ENCODE measurements at places on chromosomes 6 and 20. TPM values are rescaled to one million over a fixed set of nuclear protein-coding genes. Genes with fewer than 3 reads are reported as not detected.

RNF217 gene
- 33.3 TPM for total RNA-seq

TRIM40 gene
- total RNA-seq, result not detected

PTCRA gene
- total RNA-seq, result not detected

PAX1 gene
- not detected for total RNA-seq

GID8 gene
- 31.5 TPM for total RNA-seq

ZKSCAN3 gene
- total RNA-seq, result 8.2 TPM

DNA sequence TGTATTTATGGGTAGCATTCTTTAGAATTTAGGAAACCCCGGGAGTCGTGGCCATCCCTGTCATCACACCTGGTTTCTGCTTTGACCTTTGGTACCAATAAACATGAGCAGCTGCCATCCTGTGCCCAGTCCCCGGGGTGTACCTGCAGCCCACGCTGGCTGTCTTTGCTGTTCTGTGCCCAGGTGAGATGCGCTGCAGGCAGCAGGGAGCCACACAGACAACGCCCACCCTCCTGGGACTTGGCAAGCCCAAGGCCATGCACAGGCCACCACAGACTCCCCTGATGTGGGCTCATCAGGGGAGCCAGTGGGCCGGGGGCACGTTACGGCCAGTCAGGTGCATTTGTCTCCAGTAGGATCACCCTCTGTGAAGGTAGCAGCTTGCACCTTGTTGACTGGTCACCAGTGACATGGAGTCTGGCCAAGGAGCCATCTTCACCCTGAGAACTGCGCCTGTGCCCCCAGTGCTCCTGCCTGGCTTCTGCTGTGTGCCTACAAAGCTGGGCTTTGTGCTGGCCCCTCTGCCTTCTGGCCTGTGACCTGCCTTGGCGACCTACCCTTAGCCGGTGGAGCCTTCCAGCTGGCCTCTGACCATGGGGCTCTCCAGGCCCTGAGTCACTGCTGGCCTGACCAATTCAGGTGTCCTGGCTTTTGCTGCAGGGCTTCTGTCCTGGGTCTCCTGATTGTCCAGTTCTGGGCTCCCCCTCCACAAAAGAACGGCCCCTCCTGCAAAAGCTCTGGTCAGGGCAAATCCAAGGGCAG is 14.2 kb upstream of the UNC93A start:
- H3K27ac ChIP-seq, result no peak overlapping the region
- no peak for DNase-seq
- H3K36me3 ChIP-seq, result no peaks in the 10 kb centered on the region
- no peaks in the 10 kb centered on the region for H3K4me1 ChIP-seq
- H3K4me3 ChIP-seq, result no peak overlapping the region
- H3K27me3 ChIP-seq, result no peaks in the 10 kb centered on the region

DNA sequence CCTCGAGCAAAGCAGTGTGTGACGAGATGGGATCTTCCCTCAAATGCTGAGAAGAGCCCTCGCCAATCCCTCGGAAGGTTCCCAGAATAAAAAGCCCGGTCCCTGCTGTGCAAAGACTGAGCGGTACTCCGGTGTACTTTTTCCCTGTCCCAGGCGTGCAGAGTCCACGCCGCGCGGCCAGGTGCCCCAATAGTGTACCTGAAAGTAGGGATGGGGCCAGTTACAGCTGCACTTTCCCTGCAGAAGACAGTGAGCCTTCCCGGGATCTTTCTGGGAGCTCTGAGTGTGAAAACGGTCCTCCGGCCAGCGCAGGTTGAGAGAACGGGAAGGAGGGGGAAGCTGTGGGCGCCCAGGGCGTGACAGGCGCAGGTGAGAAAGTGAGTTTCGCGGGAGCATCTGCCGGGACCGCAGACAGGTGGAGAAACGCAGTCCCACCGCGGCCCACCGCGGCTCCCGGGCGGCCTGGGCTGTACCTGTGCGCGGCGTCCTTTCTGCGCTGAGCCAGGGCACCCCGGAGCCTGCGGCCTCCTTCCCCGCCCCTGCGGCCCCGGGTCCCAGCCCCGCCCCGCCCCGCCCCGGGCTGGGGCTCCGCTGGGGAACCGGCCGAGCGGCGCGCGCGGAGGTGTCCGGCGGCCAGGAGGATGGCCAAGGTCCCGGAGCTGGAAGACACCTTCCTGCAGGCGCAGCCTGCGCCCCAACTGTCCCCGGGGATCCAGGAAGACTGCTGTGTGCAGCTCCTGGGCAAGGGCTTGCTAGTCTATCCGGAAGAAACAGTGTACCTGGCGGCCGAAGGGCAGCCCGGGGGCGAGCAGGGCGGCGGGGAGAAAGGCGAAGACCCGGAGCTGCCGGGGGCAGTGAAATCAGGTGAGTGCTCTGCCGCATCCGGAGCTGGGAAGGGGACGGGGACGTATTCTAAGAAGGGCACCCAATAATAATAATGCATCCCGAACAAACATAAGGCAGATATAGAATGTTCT is at the start of gene RFX6:
RFX6 (plus strand) TSS at position 608 of the 977 bp plus-strand sequence; CDS start at position 642, 34 bp downstream.
- H3K27me3 ChIP-seq, result no peaks in the 10 kb centered on the region
- peaks cover 7% of the 10 kb centered on the region for H3K4me1 ChIP-seq
- no peak within 1 kb of the TSS for H3K27ac ChIP-seq

DNA sequence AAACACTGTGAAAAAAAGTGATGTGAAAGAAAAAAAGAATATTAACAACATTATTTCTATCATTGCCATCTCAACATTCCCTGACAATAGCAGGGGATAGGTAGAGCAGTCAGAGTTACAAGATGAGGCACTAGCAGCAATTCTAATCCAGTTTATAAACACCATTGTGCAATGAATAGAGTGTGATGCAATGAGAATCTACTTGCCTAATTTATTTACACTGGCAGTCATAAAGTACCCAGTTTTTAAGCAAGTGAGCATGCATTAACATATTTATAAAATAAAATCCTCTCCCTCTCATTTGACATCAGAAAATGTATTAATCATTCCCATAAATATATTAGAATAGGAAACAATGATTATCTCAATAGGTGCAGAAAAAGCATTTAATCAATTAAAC is 2.5 kb upstream of the MANEA start:
- no peaks in the 10 kb centered on the region for H3K27me3 ChIP-seq
- DNase-seq, result no peak
- no peak overlapping the region for H3K27ac ChIP-seq
- H3K36me3 ChIP-seq, result no peaks in the 10 kb centered on the region

DNA sequence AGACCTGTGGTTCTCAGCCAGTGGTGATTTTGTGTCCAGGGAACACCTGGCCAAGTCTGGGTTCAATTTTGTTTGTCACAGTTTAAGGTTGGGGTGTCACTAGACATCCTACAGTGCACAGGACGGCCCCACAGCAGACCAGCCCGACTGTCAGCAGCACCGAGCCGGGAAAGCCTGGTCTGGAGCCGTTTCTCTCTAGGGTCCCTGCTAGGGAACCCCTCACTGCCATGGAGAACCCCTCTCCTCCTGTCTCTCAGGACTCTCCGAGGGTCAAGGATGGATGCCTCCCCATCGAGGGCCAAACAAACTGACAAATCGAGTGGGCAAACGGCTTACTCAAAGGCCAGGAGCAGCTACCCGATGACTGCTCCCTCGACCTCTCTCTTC is 15.8 kb upstream of the STX16 start:
- H3K4me1 ChIP-seq, result peaks cover 11% of the 10 kb centered on the region
- no peak overlapping the region for H3K27ac ChIP-seq
- no peak for DNase-seq
- H3K36me3 ChIP-seq, result no peaks in the 10 kb centered on the region
- H3K4me3 ChIP-seq, result no peak overlapping the region

- H3K27me3 ChIP-seq, result no peaks in the 10 kb centered on the region
- no peaks in the 10 kb centered on the region for H3K36me3 ChIP-seq
- DNase-seq, result no peak
- no peaks in the 10 kb centered on the region for H3K4me1 ChIP-seq
- H3K27ac ChIP-seq, result no peak overlapping the region
These were observed 33.3 kb upstream of the SLC22A16 start for GRCh38 chr6:110509617-110510241.

- no peak for DNase-seq
- H3K4me3 ChIP-seq, result no peak overlapping the region
- H3K36me3 ChIP-seq, result no peaks in the 10 kb centered on the region
- no peaks in the 10 kb centered on the region for H3K4me1 ChIP-seq
- no peaks in the 10 kb centered on the region for H3K27me3 ChIP-seq
These were observed 769.9 kb downstream of the QKI start for GRCh38 chr6:164184410-164184809.

GRCh38 chr6:169097381-169097959 is 156.2 kb downstream of the THBS2 start:
- no peak for DNase-seq
- no peaks in the 10 kb centered on the region for H3K27me3 ChIP-seq
- no peak overlapping the region for H3K4me3 ChIP-seq
- H3K27ac ChIP-seq, result no peak overlapping the region

DNA sequence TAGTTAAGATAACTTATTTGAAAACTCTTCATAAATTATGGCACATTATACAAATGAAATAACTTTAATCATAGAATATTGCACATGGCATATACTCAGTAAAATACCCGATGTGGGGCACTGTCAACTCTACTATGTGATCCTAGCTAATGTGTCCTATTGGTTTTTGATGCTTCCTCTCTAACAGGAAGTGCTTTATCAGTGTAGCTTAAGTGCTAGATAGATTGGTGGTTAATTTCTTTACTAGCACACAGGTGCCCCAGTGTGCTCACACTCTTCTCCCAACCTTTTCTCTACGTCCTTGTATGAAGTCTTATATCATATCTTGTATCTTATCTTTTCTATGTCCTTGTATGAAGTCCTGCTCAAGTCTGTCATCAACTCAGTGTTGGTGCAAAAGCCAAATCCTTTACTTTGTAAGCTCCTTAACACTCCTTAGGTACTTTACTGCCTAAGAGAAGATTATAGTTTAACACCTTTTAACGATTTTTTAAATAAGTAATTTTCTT is 358.9 kb downstream of the CENPW start:
- no peaks in the 10 kb centered on the region for H3K27me3 ChIP-seq
- H3K4me3 ChIP-seq, result no peak overlapping the region
- H3K36me3 ChIP-seq, result no peaks in the 10 kb centered on the region
- no peak overlapping the region for H3K27ac ChIP-seq
- DNase-seq, result no peak

DNA sequence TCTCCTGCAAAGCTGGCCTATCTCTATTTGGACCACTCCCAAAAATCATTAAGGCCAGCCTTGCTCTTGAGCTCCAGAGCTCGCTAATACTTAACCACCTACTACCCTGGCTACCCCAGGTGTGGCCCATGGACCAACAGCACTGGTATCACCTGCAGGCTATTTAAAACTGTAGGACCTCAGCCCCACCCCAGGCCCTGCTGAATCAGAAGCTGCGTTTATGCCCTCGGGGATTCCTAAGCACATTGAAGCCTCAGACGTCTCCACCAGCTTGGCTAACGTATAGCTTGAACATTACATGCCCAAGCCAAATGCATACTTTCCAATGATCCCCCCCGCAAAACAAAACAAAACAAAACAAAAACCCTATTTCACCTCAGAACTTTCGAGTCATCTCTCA is 19.7 kb upstream of the SPAG4 start:
- no peaks in the 10 kb centered on the region for H3K4me1 ChIP-seq
- DNase-seq, result no peak
- no peak overlapping the region for H3K27ac ChIP-seq
- no peaks in the 10 kb centered on the region for H3K36me3 ChIP-seq

DNA sequence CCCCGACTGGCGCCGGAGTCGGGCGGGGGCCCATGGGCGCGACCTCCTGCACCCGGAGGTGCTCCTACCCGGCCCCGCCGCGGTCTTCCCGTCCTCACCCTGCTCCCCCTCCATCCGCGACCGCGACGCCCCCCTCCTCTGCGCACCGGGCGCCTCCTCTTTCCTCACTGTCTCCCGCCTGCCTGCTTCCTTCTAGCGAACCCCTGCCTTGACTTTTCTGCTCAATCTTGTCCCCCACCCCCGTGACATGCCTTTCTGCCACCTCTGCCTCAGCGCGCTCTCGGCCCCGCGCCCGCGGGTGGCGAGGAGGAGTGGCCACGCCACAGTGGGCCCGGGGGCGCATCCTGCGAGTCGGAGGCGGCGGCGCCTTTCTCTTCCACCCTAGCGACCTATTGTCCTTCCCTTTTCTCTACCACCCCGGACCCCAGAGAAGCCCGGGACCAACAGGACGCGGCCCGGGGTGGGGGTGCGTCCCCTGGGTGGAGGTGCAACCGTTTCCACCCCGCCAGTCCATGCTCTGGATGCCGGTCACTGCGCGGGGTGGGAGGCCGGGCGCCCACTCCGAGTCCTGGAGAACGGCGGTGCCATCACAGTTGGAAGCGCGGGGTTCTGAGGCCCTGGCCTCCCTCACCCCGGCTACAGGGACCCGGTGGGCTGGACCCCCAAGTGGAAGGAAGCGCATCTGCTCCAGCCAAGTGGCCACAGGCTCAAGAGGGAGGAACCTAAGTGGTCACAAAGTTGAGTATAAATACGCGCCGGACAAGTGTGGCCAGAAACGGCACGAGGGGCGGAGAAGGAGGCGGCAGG is 2.0 kb downstream of the PDE10A start:
- no peak for DNase-seq
- H3K4me1 ChIP-seq, result peaks cover 13% of the 10 kb centered on the region
- H3K36me3 ChIP-seq, result no peaks in the 10 kb centered on the region
- no peaks in the 10 kb centered on the region for H3K27me3 ChIP-seq

- no peaks in the 10 kb centered on the region for H3K36me3 ChIP-seq
- H3K27ac ChIP-seq, result no peak overlapping the region
These were observed 461.9 kb downstream of the KIF16B start for GRCh38 chr20:16111172-16111832.

- no peak for DNase-seq
- H3K27me3 ChIP-seq, result no peaks in the 10 kb centered on the region
- H3K27ac ChIP-seq, result no peak overlapping the region
- no peaks in the 10 kb centered on the region for H3K36me3 ChIP-seq
- no peaks in the 10 kb centered on the region for H3K4me1 ChIP-seq
These were observed 41.1 kb downstream of the GRIK2 start for GRCh38 chr6:101434601-101435000.

DNA sequence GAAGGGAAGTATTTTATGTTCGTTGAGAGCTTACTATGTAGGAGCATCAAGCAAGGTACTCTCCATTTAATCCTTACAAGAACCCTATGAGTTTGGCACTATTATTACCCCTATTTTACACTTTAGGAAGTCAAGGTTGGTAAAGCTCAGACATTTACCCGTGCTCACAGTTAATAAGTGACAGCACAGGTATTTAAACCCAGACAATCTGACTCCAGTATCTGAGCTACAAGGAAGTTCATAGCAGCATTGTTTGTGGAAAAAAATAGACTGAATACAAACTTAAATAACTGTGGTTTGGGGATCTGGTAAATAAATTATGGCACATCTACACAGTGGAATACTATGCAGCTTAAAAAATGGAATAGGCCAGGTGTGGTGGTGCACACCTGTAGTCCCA is 21.2 kb upstream of the GMNN start:
- H3K4me3 ChIP-seq, result no peak overlapping the region
- H3K27ac ChIP-seq, result no peak overlapping the region
- no peak for DNase-seq

All from ovary (tissue), 10 donors.